ENCODE measurements at places on chromosomes 11 and 22.
A peak's percentile ranks its signal among the peaks of the same experiment; 100 is the strongest.

GRCh38 chr11:108498816-108499408 is 728 bp upstream of the POGLUT3 start:
- DNase-seq = no peak

DNA sequence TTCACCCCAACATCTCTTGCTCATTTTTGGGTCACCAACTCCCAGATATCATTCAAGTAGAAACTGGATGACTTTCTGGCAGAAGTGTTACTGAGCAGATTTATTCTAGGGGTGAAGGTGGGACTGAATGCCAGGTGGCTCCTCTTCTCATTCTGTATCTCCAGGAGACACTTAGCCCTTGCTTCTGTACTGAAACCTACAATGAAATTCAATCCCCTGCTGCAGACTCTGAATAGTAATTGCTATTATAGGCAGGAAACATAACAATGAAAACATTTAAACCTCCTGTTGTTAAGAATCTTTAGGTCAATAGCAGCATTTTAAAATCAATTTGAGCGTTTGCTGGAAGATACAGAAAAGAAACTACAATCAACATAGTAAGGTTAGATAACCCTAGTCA is 879.4 kb upstream of the TENM4 start:
- DNase-seq = no peak

DNA sequence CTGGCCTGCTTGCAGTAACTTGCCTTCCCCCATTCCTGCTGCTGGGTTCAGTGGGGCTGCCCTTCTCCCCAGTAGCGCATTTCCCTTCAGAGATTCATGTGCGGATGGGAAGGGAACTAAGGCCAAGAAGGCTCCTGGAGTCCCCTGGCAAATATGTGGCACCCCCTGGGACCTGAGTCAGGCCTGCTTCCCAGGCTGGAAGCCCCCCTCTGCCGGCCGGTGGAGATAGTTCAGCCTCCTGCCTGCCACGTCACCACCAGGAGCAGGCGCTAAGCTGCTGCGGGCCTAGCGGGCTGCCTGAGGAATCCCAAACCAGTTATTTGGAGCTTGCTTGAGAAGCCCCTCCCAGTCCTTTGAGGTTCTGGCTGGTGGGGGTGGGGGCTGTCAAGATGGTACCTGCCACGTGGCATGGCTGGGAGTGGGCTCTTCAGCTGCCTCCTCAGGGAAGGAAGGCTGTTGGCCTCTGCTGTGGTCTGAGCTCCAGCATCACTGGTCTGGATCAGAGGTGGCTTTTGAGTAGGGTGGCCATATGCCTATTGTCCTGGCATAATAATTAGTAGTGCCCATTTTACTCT is 2.0 kb downstream of the SERPINH1 start:
- DNase-seq = no peak

GRCh38 chr11:70816156-70816678 is 417.9 kb downstream of the CTTN start:
- DNase-seq = no peak

GRCh38 chr11:118415739-118416068 is 14.3 kb downstream of the ATP5MG start:
- DNase-seq = peak; percentile 96

DNA sequence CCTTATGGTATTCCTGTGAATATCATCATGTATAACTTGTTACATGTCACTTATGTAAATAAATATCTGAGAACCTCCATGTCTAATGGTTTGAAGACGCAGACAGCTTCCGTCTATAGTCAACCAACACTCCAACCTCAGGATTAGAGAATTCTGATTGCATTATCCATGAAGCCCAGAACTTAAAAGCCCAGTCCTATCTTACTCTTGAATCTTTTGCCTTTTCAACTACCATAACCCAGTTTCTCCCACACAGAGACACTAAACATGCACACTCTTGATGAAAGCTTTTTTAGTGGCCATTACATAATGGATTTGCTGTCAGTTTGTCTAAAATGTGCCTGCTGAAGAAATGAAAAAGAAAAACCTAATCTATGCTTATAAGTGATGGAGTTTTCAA is 1219.2 kb downstream of the LRRC4C start:
- DNase-seq = no peak

GRCh38 chr11:12007769-12008737 is at the start of gene DKK3:
Gene DKK3, minus strand, starts transcription at chr11:12008626. Its CDS starts 44 bp downstream, at chr11:12008582.
- DNase-seq = no peak

- no peak for DNase-seq
These were observed 52.4 kb downstream of the PICALM start for GRCh38 chr11:86016451-86016850.

DNA sequence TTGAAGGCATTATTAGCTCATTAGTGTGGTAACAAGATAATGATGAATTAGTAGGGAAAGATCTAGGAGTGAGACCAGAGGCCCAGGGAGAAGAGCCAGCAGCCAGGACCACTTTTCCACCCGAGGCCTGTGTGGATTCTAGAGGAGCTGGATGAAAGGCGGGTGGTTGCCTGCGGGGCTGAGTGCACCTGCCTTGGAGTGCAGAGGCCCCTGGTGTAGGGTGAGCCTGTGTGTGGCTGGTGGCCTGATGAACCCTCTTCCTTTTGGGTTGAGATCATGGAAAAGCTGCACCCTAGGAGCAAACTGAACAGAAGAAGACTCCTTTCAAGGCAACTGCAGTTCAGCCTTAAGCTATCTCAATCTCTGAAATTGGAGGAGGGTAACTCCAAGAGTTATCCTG is 5.9 kb upstream of the TP53AIP1 start:
- peak; percentile 37 for DNase-seq

DNA sequence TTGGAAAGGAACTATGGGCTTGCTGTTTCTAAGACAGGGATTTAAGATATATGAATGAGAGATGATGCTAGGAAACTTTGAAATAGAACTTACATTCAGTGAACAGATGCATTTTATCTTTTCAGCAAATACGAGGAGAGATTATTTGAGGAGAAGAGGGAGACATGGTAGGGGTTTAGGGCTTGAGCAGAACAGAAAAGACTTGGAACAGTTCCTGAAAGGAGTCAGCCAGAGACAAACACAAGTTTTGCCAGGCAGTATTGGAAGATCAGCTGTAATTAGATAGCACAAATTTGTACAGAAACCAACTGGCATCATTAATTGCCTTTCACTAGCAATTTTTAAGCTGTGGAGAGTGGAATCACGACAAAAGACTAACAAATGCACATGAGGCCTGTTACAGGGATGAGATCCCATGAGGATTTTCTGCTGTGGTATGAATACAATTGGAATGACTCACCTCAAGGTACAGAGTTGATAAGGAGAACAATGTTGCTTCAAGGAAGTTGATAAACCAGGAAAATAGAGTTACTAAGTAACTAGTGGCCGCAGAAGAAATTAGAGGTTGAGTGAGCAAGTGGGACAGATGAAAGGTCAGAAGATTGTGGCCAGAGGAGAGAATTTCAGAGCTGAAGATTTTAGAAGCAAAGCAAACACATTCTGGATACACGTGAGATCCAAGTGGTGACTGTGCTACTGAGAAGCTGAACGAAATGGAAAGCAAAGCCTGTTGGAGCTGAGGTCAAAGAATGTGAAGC is 67.9 kb downstream of the CYB5R2 start:
- DNase-seq = no peak

DNA sequence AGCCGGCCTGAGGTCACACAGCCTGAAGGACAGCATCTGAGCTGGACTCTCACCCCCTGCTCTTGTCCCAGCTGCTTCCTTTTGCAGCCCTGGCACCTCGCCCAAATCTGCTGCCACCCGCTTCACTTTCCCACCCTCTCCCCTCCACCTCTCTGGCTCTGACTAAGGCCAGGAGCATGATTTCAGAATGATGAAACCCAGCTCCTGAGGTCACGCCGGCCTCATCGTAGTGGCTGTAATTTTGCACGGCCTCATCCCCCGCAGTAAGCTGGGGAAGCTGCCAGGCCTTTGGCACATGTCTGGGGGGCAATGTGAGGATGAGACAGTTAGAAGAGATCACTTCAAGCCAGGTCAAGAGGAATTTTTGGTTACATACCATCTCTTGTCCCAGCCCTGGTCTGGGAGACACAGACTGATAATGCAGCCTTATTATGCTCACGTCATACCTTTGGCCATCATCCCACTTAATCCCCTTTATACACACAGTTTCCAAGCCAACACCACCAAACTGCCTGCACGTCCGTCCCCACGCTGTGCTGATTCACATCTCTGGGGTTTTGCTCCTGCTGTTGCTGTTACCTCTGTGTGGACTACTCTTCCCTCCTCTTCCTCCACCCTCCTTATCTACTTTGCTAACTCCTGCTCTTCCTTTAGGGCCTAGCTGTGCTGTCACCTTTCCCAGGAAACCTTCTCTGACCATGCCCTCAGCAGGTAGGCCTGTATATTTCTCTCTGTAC is 58.1 kb downstream of the CHRDL2 start:
- DNase-seq = no peak

DNA sequence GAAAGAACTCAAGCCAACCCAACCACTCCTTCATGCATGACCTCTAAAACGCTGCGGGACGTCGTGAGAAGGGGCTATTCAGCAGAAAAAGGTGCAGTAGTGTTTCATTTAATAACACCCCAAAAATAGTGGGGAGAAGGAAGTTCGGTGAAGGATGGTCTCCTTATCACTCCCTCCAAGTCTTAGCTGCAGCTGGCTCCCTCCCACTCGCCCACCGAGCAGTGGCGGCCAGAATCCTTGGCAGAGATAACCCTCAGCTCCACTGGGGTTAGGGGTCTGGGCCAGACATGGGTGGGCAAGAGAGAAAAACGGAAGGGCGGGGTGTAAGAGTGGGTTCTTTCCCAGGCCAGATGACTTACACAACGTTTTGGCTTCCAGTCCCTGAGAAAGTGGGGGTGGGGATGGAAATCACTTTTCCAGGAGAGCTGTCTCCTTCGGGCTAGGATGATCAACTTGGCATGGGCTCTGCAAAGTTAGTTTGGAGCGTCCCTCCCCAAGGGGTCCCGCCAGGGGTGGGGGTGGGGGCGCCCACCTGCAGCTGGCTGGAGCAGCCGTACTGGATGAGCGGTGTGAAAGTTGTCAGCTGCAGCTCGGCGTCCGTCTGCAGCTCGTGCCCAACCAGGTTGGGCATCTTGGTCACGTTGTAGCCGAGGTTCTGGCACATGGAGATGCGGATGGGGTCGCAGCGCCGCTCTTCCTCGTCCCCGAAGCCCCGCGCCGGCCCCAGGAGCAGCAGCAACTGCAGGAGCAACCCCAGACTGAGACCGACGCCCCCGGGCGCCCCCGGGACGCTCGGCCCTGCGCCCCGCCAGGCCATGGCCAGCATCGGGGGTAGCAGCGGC is 705 bp downstream of the FZD4 start:
- DNase-seq = peak; percentile 30

DNA sequence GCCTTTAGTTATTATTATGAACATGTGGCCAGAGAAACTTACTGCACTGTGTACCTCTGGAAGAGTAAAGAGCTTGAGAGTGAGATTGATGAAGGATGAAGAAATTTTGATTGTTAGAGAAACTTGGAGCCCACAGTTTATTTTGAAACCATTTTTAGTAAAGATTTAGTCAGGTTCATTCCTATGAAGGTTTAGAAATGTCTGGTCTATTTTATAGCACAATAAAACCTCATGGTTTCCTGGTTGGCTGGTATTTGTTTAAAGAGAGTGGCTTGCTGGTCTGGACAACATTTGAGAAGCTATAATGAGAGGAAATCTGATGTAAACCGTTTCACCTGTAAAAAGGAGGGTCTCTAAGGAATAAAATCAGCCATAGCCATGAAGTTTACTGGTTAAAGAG is 8.8 kb upstream of the PDE3B start:
- DNase-seq = no peak

DNA sequence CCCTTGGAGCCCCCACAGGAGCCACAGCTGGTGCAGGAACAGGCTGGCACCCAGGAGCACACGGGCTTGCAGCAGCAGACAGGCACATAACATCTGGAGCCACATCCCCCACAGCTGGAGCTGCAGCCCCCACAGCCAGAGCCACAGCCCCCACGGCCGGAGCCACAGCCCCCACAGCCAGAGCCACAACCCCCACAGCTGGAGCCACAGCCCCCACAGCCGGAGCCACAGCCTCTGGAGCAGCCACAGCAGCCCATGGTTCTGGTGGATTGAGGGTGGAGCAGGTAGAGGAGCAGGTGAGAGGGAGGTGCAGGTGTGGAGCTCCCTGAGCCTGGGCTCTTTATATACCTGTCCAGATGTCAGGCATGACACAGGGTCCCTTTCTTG is at the start of gene KRTAP5-2:
TSS of gene KRTAP5-2 (minus strand) at position 301 of the 387 bp plus-strand sequence. CDS start at position 257, 44 bp downstream.
- DNase-seq = no peak

GRCh38 chr11:132898676-132899075 is 633.6 kb downstream of the OPCML start:
- DNase-seq = no peak

DNA sequence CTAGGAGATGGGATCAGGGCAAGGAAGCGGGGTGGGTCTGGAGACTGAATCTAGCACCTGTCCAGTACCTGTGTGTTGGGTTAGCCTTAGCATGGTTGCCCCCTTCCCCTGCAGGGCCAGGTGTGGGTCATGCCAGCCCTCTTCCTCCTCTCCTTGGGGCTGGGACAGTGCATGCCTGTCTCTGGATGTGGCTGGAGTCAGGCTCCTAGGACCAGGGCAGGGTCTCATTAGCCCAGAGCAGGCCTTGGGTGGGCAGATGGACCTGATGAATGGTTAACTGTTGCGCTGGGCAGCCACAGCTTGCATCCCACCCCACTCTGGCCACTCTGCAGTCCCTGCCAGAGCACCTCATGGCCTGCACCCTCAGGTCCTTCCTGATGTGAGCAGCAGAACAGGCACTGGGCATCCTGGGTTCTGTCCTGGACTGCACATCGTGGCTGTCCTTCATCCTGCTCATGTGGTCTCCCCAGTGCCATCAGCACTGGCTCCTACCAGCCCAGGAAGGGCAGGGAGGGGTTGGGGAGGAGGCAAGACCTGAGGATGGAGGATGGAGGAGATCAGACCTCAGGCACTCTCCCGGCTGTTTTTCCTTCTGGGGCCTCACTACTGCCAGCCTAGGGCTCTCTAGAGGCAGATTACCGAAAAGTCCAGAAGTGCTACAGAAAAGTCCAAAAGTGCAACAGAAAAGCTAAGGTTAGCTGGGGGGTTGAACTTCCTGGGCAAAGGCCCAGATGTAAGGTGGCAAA is 12.8 kb upstream of the CHRM1 start:
- no peak for DNase-seq

DNA sequence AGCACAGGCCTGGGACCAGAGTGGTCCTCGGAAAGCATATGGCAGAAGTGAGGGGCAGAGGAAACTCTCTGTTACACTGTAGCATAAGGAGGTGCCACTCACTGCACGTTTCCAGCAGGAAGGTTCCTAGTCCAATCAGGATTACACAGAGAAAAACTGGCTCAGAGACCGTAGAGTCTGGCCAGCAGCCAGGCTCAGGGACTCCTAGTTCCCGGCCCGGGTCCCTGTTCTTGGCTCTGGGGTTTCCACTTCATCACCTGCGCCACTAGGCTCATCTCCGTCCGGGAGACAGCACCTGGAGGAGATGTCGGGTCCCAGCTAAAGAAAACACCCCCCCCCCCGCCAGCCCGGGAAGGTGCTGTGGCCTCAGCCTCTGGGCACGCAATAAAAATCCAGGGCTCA is 1.1 kb downstream of the TTLL12 start:
- DNase-seq = no peak

DNA sequence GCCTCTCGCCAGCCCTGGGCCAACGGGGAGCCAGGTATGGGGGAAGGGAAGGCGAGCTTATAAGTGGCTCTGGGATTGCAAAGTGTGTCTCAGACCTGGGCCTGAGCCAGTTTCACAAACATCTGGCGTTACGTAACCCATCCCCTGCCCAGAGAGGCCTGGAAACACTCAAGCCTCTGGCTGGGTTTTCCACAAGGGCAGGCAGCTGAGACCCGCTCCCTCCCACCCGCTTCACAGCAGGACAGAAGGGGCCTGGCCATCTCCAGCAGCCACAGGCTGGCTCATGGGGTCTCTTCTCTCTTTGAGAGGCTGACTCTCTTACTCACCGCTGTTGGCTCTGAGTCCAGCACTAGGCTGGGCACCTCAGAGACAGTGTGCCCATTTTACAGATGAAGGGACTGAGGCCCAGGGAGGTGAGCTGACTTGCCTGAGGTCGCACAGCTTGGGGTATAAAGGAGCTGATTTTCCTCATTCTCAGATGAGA is 44.5 kb downstream of the TRIOBP start:
- no peak for DNase-seq

All from hematopoietic multipotent progenitor cell (in vitro differentiated cells).